ENCODE measurements at places on chromosomes 2 and 18. TPM values are rescaled to one million over a fixed set of nuclear protein-coding genes. Genes with fewer than 3 reads are reported as not detected.

DNA sequence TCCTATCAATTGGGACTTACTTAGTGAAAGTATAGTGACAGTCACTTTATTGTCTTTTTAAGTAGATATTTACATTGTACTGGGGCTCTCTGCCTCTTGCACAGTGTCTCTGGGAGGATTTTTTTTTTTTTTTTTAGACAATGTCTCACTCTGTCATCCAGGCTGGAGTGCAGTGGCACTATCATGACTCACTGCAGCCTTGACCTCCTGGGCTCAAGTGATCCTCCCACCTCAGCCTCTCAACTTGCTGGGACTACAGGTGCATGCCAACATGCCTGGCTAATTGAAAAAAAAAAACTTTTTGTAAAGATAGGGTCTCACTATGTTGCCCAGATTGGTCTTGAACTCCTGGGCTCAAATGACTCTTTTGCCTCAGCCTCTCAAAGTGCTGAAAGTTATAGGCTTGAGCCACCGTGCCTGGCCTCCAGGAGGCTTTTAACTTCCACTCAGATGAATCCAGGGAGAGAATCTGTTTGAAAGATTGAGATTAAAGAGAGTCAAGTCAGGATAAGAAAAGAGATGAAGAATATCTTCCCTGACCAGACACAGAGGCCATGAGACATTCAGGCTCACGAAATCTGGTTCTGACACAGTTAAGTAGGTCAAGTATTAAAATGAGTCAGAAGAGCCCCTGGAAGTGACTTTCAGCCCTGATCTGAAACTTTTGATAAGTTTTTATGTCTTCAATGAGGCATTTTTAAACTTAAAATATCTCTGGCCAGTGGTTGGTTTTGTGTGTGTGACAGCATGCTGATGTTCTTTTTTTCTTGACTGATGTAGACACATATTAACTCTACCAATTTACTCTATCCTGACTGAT lies 18.3 kb downstream of the ARHGEF33 start:
- H3K36me3 ChIP-seq = no peaks in the 10 kb centered on the region
- DNase-seq = no peak
- H3K27ac ChIP-seq = no peak overlapping the region

Gene PCARE
- total RNA-seq = 0.22 TPM

GRCh38 chr18:58728719-58729118 lies 57.5 kb downstream of the MALT1 start:
- DNase-seq = no peak
- no peaks in the 10 kb centered on the region for H3K27me3 ChIP-seq
- no peak overlapping the region for H3K4me3 ChIP-seq
- H3K4me1 ChIP-seq = no peaks in the 10 kb centered on the region
- H3K36me3 ChIP-seq = peaks cover 30% of the 10 kb centered on the region
- no peak overlapping the region for H3K27ac ChIP-seq

GRCh38 chr18:74353169-74353775 lies 37.6 kb downstream of the C18orf63 start:
- no peaks in the 10 kb centered on the region for H3K4me1 ChIP-seq
- H3K36me3 ChIP-seq = no peaks in the 10 kb centered on the region
- no peak overlapping the region for H3K4me3 ChIP-seq
- peaks cover 41% of the 10 kb centered on the region for H3K27me3 ChIP-seq
- DNase-seq = peak; percentile 49

DNA sequence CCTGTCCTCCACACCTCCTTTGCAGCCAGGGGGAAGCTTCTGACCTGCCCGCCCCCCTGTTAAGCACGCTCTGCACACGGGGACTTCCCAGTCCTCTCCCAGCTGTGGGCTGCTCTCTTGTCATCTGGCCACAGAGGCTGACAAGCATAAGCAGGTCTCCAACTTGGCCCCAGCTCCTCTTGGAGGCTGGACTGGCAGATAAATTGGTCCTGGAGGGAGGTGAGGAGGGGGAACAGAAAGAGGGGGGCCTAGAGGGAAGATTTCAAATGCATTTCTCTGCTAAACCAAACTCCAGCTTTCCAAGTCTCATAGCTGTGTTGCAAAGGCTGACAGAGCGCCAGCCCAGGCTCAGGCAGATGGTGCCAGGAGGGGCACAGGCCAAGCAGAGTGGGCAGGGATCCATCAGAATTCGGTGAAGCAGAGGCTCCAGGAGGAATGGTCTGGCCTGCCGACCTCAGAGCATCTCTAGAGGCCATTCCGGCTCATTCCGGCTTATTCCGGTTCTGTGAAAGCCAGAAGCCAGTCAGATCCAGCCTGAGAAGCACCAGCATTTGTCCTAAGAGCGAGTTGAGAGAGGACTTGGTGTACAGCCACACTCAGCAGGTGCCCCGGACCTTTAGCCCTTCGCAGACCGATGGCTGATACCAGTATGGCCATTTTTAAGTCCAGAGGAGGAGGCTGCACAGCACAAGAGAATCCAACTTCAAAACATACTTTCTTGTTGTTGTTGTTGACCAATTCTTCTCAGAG lies 508.9 kb upstream of the MYT1L start:
- H3K27ac ChIP-seq = no peak overlapping the region
- no peaks in the 10 kb centered on the region for H3K4me1 ChIP-seq
- DNase-seq = no peak
- no peaks in the 10 kb centered on the region for H3K36me3 ChIP-seq
- no peak overlapping the region for H3K4me3 ChIP-seq

DNA sequence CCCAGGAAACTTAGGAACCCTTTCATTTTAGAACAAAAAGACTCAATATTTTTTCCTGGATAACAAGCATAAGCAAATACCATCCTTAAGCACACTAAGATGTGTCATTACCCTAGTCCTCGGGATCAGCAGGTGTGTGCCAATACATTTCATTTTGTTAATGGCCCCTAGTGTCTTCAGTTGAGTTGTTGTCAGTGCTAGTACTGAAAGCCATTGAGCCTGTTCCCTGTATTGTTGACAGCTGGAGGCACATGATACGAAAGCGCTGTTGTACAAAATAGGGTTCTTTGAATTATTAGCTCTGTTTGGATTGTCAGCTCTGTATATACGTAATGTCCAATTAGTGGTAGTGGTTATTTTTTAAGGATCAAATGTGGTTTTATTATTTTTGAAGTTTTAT lies 29.5 kb downstream of the VAPA start:
- no peak overlapping the region for H3K27ac ChIP-seq
- no peak for DNase-seq
- H3K4me1 ChIP-seq = peaks cover 2% of the 10 kb centered on the region

Gene OSBPL6
- total RNA-seq = 3.1 TPM

DNA sequence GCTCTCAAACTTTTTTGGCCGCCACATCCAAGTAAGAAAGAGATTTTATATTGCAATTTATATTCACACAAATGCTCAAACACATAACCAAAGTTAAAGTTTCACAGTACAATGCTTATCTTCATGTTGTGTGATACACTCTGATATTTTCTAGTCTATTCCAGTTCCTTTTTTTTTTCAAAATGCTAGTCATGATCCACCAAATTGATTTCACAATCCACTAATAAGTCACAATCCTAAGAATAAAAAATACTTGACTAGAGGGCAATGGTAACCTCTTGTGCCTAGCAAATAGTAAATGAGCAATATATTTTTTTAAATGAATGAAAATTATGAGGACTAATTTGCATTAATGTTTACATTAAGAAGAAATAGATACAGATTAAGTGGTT lies 5.8 kb upstream of the PTPN4 start:
- H3K4me1 ChIP-seq = peaks cover 4% of the 10 kb centered on the region
- no peak for DNase-seq
- H3K4me3 ChIP-seq = no peak overlapping the region
- H3K27me3 ChIP-seq = peaks cover 16% of the 10 kb centered on the region

DNA sequence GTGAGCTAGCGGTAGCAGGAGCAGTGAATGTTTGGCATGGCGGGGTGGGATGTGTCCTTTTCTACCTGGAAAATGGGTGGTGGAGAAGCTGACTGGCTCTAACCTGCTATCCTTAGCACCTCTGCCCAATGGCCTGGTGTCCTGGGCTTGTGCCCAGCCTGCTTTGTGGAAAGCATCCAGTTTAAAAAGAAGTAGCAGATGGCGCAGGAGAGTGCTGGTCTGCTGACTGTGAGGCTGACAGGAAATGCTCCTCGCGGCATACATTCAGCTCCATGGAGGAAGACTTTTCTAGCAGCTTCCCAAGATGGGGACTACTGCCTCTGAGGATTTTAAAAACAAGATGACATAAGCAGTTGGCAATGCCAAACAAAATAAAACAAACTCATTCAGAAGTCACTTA lies 56.2 kb upstream of the LYPD6B start:
- no peaks in the 10 kb centered on the region for H3K27me3 ChIP-seq
- H3K36me3 ChIP-seq = no peaks in the 10 kb centered on the region
- H3K4me3 ChIP-seq = no peak overlapping the region
- no peak for DNase-seq
- H3K27ac ChIP-seq = no peak overlapping the region

- no peaks in the 10 kb centered on the region for H3K27me3 ChIP-seq
- peaks cover 27% of the 10 kb centered on the region for H3K4me1 ChIP-seq
- DNase-seq = no peak
- H3K4me3 ChIP-seq = no peak overlapping the region
Observed at GRCh38 chr2:26769089-26769761, 5.1 kb downstream of the SLC35F6 start.

Gene ASB18
- total RNA-seq = not detected

Gene SCYGR4
- not detected for total RNA-seq

GRCh38 chr18:39313992-39314391 lies 1748.4 kb upstream of the CELF4 start:
- no peaks in the 10 kb centered on the region for H3K27me3 ChIP-seq
- H3K27ac ChIP-seq = no peak overlapping the region
- DNase-seq = no peak
- H3K4me1 ChIP-seq = peaks cover 12% of the 10 kb centered on the region
- H3K36me3 ChIP-seq = peaks cover 3% of the 10 kb centered on the region

DNA sequence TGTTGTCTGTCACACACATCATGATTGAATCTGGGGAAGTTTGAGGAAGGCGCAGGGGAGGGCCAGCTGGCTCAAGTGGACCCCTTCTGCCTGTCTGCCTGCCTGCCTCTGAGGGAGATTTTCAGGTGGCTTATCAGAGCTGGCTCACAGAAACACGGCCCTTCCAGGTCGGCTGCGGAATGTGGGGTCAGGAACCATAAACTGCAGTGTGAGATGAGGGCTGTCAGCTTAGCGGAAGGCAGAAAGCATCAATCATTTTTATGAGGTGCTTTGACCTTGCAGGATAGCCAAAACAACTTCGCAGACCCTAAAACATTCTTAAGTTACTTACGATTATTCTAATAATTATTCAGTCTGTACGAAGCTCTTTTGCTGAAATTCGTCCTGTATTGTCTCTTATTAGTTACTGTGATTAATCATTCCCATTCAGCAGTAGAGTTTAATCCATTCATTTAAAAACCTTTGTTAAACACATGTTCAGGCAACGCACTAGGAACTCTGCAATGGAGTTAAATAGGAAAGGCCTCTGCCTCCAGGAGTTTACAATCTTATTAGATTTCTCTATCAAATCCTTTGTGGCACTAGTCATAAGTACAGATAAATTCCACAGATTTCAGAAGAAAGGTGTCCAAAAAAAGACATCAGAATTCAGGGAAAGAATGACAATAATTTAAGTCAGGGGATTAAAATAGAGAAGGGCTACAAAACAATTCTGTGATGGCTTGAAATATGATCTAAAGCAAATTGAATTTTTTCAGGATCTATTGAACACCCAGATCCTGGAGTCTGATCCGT lies 371.6 kb downstream of the HRH4 start:
- H3K4me3 ChIP-seq = no peak overlapping the region
- H3K4me1 ChIP-seq = peaks cover 24% of the 10 kb centered on the region
- no peak for DNase-seq

Gene MDH1B
- total RNA-seq = 1.3 TPM

Gene POMC
- total RNA-seq = 0.29 TPM

GRCh38 chr2:196195302-196195701 lies 23.9 kb upstream of the STK17B start:
- H3K36me3 ChIP-seq = no peaks in the 10 kb centered on the region
- peaks cover 3% of the 10 kb centered on the region for H3K4me1 ChIP-seq
- no peak overlapping the region for H3K4me3 ChIP-seq
- H3K27ac ChIP-seq = no peak overlapping the region
- no peak for DNase-seq

DNA sequence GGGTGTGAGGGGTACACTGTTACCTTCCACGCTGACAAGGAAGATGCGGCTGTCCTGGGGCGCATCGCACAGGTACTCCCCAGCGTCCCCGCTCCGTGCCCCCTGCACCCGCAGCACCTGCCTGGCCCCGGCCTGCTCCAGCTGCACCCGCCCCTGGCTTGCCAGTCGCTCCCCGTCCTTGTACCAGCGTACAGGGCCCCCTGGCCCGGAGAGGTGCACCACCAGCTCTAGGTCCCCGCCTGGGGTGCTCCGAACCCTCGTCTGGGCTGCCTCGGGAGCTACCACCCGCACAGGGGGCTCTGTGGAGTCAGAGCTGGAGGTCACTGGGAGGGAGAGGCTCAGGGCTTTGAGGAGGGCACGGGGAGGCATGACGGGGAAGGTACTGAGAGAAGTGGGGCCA lies 13.5 kb downstream of the TMEM198 start:
- DNase-seq = no peak
- H3K36me3 ChIP-seq = peaks cover 30% of the 10 kb centered on the region
- no peak overlapping the region for H3K4me3 ChIP-seq
- H3K4me1 ChIP-seq = peaks cover 22% of the 10 kb centered on the region
- H3K27me3 ChIP-seq = no peaks in the 10 kb centered on the region

Gene FER1L5
- total RNA-seq = 1.1 TPM

Gene INHBB
- total RNA-seq = not detected

DNA sequence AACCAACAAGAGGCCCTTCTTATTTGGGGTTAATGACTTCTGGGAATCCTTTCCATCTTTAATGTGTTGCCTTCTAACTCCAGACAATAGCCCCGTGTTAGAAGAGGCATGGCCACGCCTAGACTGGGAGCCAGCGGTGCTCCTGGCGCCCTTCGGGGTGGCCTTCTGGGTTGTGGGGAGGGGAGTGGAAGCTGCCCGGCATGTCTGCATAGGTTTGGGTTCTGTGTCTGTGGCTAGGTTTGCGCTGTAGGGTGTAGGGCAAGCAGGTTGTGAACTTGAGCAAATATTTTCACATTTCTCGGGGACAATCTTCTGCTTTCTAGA lies 40.4 kb downstream of the CELF4 start:
- H3K27me3 ChIP-seq = peaks cover 84% of the 10 kb centered on the region
- peak overlapping the region; percentile 54 for H3K4me3 ChIP-seq
- H3K27ac ChIP-seq = no peak overlapping the region
- no peak for DNase-seq
- H3K4me1 ChIP-seq = peaks cover 26% of the 10 kb centered on the region
- H3K36me3 ChIP-seq = no peaks in the 10 kb centered on the region

Gene LRRC30
- not detected for total RNA-seq

Gene DSC2
- total RNA-seq = 64.7 TPM

Gene RTTN
- total RNA-seq = 24.9 TPM
